Activated CD8-positive, alpha-beta memory T cell treated with anti-CD3 and anti-CD28 coated beads, Interleukin-2, amount 10 ng/mL, durations not matched to agents 7 days and 5 days (primary cell): ENCODE measurements at places on chromosomes 1 and 21. TPM values are rescaled to one million over a fixed set of nuclear protein-coding genes. Genes with fewer than 3 reads are reported as not detected.

GRCh38 chr1:14650951-14651350 is 52.5 kb downstream of the KAZN start:
- no peak for DNase-seq

DNA sequence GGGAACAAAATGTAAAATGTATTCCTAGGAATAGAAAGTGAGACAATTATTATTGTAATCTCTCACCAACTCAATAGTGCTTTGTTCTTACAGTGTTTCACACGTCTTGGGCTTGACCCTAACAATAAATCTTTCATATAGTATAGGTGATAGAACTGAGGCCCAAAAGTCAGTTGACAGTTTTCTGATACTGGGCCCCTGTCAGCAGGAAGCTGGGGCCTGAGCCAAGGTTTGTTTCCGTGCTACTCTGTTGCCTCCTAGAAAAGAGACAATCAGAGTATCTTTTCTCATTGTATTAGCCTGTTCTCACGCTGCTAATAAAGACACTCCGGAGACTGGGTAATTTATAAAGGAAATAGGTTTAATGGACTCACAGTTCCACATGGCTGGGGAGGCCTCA is 5.0 kb downstream of the RRP1B start:
- no peak for DNase-seq

DNA sequence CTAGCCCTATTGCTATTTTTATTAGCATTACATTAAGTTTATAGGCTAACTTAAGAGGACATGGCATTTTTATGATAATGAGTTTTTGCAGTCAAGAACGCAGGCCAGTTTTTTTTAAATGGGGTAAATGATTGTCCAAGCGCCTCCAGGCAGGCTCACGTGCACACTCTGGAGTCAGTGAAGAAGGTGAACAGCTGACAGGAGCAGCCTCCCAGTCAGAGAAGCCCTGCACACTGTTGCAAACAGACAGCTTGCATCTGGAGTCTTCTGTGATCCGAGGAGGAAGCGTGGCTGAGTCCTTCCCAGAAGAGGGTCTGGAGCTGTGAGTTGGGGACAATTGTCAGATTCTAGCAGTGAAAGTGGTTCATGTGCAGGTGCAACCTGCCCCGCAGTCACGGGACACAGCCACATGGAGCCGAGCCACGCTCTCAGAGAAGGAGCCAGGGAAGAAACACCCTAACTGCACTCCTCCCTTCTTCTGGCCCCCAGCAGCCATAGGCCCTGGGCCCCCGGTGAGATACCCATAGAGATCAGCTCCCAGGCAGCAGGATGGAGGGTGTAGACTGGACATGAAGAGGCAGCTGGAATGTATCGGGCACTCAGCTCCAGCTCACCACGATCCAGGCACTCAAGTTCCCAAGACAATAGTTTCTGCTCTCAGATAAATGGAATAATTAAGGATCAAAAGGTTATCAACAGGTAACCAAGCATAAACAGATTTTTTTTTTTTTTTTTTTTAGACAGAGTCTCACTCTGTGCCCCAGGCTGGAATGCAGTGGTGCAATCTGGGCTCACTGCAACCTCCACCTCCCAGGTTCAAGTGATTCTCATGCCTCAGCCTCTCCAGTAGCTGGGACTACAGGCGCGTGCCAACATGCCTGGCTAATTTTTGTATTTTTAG is 26.4 kb downstream of the CAPN2 start:
- no peak for DNase-seq

DNA sequence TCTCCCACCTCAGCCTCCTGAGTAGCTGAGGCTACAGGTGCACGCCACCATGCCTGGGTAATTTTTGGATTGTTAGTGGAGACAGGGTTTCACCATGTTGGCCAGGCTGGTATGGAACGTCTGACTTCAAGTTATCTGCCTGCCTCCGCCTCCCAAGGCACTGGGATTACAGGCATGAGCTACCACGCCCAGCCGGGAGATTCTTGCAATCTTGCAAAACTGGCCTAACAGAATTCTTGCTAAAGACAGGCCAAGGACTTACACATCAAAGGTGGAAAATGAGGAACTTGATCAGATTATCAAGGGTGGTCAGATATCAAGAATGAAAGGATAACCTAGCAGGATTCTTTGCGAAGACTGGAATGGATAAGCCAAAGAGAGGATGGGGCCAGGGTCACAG is 98.3 kb upstream of the TIAM1 start:
- DNase-seq: no peak

Gene LRRC8B
- 16.5 TPM for total RNA-seq

- DNase-seq: no peak
Measured at GRCh38 chr1:244002721-244003120, 48.4 kb upstream of the ZBTB18 start.

GRCh38 chr1:12001249-12001917 is 17.9 kb upstream of the MIIP start:
- peak; percentile 72 for DNase-seq

GRCh38 chr1:154527192-154527591 is 25.0 kb upstream of the SHE start:
- no peak for DNase-seq

GRCh38 chr21:17578162-17578561 is 34.5 kb downstream of the BTG3 start:
- no peak for DNase-seq

GRCh38 chr1:91754816-91755580 is 131.0 kb downstream of the TGFBR3 start:
- DNase-seq: no peak

GRCh38 chr1:27660300-27660835 is 11.6 kb downstream of the IFI6 start:
- no peak for DNase-seq

DNA sequence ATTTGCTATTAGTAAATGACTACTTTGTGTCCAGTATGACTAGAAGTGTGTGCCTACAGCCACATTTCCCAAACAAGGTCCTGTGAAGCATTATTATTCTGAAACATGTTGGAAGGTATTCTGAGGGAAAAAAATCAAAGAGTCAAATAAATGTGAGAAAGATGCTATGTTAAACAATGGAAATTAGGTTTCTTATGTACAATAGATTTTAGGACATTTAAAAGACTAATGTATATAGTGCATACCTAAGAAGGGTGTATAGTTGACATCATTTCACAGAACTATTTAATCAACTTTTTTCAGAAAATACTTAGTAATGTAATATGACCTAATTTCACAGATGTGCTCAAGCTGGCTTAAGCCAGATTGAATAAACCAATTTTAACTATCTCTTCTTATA is 582.5 kb downstream of the USP25 start:
- DNase-seq: no peak

DNA sequence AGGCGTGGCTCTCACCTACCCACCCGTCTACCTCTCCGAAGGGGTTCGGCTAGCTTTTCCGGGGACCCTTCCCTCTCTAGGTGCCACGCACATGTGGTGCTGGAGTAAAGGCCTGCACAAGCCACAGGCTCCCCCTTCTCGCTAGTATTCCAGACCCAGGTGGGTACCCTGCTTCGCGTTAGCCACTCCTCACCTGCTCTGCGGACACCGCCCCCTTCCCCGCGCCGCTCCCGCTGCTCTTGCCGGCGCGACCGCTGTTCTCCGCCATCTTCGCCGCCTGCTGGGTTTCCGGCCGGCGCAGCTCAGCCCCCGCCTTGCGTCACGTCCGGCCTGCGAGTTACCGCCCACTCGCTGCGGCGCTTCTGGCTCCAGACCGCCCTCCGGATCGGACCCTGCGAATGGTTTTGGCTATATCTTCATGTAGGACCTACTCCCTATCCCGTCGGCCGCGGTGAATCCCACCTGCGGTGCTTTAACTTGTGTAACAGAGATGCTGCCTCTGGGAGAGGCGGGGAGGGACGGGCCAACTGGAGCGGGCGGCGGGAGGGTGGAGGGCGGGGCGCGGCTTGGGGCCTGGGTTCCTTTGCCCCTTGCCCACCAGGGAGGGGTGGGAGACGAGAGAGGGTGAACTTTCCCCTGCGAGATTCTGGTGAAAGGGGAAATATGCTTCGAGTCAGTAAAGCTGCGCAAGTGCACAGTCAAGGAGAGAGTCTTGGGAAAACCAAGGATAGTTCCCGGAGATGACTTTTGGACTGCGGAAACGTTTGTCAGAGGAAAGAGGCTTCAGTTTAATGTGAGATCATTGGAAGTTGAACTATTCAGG is at the start of the genes NIT1 and PFDN2:
Gene NIT1, plus strand, starts transcription at position 347 of the 823 bp plus-strand sequence. Its CDS starts 72 bp downstream, at position 419.
Gene PFDN2, minus strand, starts transcription at position 279 of the 823 bp plus-strand sequence. Its CDS starts 11 bp downstream, at position 268.
- peak; percentile 92 for DNase-seq

Gene VTCN1
- not detected for total RNA-seq

Gene PKP1
- total RNA-seq: not detected

DNA sequence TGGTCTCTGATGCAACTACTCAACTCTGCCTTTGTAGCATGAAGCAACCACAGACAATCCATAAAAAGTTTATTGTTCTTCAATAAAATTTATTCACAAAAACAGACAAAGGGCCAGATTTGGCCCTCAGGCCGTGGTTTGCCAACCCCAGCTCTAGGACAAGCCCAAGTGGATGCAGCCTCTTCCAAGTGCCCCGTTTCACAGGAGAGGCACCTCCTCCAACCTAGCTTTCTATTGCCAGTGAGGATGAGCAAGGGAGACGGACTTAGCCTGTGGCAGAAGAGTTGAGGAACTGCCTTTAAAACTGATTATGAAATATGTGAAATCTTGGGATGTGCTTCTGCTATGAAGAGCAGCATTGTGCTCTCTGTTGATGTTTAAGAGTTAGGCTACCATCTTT is 105.4 kb downstream of the PSMG1 start:
- DNase-seq: no peak

GRCh38 chr1:8283058-8283884 is 34.6 kb upstream of the SLC45A1 start:
- peak; percentile 53 for DNase-seq

Gene NRIP1
- 18.8 TPM for total RNA-seq
